ENCODE measurements at places on chromosomes 3 and 15.

DNA sequence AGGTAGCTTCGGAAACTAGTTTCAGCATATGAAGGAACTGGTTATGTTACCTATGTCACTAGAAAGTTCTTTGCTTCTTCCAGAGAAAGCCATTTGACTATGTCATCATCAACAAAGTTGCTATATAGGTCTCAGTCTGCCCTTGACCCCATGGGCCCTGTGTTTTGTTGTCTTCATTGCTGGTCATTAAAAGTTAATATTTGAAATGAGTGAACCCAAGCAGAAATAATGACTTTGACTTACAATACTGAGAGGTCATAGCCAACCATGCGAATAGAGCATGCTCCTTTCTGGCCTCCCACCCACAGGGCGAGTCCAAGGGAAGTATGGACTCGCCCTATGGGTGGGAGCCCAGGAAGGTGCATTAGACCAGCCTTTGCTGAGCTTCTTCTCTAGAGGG is 40.9 kb downstream of the APH1B start:
- no peak for DNase-seq

GRCh38 chr3:119227070-119227850 is 13.4 kb downstream of the B4GALT4 start:
- no peak for DNase-seq

DNA sequence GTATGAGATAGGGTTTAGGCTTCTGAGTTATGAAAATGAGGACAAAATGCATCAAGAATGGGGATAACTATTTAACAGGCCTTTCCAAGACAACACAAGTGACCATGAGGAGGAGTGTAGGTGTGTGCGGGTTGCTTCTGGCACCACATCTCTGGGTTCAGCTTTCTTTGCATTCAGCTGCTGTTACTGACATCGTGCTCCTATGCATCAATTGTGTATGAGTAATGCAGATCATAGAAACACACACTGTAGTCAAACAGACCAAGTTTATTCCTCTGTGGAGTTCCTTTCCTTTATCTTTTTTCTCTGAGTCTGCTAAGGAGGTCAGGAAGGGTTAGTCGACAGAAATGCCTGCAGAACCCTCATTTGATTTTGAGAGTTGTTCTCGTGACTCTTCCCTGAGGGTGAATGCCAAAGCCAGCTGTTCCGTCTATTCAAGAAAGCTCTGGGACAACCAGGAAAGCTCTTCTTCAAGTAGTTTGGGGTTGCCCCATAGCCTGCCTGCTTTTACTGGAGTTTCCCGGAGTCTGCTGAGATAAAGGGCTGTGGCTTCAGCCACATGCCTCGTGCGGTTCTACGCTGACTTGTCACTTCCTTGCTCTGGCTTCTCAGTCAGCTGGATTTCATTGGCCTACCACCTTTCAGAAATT is 136.7 kb upstream of the TLE3 start:
- DNase-seq: peak; percentile 62

GRCh38 chr3:52044869-52045619 is 11.3 kb downstream of the DUSP7 start:
- DNase-seq: no peak

DNA sequence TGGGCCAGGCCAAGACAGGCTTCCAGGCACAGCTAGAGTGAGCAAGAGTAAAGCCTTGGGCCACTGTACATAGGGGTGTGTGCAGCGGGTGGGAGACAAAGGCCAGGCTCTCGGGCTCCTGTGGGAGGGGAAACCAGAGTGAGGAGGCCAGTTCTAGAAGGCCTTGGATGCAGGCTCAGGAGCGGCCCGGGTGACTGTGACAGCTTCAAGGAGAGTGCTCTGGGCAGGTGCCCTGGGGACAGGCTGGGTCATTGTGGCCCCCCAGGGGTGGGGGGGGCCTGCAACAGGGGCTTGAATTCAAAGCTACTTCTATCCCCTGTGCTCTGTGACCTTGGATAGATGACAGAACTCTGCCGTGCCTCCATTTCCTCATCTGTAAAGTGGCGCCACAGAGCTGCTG is 109.2 kb downstream of the DNAJB8 start:
- no peak for DNase-seq

- no peak for DNase-seq
Measured at GRCh38 chr15:92654662-92655061, 913 bp downstream of the FAM174B start.

DNA sequence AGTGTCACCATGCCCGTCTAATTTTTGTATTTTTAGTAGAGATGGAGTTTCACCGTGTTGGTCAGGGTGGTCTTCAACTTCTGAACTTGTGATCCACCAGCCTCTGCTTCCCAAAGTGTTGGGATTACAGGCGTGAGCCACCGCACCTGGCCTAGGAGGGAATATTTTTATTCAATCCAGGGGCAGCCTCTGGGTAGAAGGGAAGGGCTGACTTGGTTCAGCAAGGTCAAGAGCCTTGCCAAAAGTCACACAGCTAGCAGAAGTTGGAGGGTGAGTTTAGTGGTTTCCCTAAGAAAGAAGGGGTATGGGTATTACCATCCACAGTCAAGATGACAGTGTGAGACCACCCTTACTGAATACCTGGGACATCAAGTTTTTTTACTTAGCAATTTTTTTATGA is 4.9 kb upstream of the AEN start:
- no peak for DNase-seq

GRCh38 chr3:156610154-156610553 is 55.2 kb upstream of the SSR3 start:
- DNase-seq: no peak

- no peak for DNase-seq
Measured at GRCh38 chr3:42685891-42686820, 819 bp downstream of the KLHL40 start.

DNA sequence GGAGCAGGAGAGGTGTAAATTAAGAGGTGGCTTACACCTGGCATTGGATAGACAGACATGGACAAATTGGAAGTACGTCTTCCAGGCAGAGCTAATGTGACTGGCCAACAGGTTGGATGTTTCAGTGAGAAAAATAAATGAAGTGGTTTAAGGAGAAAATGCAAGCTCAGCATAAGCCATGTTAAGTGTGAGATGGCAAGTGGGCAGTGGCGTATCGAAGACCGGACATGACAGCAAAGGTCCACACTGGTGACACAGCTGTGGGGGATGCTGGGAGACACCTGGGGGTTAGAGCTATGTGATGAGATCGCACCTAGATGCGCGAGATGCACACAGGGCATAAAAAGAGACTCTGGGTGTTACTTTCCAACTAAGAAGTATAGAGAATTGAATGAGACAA is 3.7 kb upstream of the ATP10A start:
- DNase-seq: no peak

DNA sequence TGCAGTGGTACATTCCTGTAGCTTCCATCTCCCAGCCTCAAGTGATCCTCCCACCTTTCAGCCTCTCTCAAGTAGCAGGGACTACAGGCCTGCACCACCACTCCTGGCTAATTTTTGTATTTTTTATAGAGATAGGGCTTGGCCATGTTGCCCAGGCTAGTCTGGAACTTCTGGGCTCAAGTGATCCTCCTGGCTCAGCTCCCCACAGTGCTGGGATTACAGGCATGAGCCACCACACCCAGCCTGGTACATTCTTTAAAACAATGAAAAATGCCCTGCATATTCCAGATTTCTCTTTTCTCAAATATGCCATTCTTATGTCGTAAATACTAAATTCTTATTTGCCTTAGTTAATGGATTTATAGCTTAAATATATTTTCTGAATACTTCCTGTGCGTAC is 581.4 kb downstream of the MECOM start:
- DNase-seq: no peak

Measured in suppressor macrophage (primary cell).